Effector memory CD8-positive, alpha-beta T cell (primary cell): ENCODE measurements at places on chromosomes 5 and 9.

DNA sequence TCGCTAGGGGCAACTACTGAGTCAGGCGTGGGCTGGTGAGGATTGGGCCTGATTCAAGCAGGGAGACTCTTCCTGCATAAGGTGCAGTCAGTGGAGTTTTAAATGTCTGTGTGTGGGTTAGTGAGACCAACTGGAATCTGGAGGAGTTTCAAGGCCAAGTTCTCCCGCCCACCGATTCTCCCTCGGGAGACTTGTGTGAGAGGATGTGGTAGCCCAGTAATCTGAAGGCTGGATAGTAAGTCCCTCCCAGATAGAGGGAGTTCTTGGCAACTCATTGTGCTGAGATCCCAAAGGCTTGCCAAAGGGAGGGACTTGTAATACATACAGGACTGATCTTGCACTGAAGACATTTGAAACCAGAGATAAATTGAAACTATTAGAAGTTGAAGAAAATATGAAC, 51.8 kb downstream of the WDR36 start:
- DNase-seq, result no peak

GRCh38 chr5:144832416-144832815, 661.7 kb downstream of the KCTD16 start:
- no peak for DNase-seq

GRCh38 chr9:135394699-135395645, 84.6 kb upstream of the PPP1R26 start:
- no peak for DNase-seq

- DNase-seq, result no peak
Measured at GRCh38 chr9:92527832-92528521, 7.8 kb downstream of the ECM2 start.

GRCh38 chr9:1267581-1267980, 217.4 kb downstream of the DMRT2 start:
- DNase-seq, result no peak

- no peak for DNase-seq
Measured at GRCh38 chr5:133697536-133698258, 85.4 kb upstream of the FSTL4 start.

DNA sequence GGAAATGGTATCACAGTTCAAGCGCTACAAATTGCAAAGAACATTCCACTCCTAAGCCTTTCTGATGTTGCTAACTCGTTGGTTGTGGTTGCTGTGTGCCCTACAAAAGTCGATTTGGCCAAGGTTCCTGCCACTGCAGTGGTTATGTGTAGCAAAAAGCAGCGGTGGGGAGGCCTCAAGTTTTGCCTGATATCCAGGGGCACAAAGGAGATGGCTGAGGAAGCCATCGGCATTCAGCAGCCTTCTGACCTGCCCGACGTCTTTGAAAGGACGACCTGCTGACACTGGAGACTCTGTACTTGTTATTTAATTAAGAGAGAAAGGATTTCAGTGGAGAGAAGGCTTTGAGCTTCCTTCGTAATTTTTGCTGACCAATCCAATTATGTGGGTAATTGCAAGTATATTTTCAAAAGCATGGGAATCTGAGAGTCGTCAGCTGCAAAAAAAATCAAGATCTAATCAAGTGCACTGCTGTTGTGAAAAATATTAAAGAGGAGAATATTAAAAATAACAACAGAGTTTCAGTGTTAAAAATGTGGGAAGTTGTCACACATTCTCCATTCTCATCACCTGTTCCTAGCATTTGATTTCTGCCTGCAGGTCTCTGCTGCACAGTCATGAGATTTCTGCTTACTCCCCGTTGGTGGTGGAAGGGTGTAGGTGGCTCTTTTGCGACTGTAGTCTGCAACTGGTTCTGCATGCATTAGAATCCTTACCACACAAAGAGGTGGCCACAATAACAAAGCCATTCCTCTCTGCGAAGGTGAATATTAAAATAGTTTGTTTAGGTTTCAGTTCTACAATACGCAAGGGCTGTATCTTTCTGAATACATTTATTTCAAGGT, 319.2 kb downstream of the IRX2 start:
- no peak for DNase-seq

GRCh38 chr5:143355710-143356109, 47.8 kb downstream of the NR3C1 start:
- peak; percentile 58 for DNase-seq

- DNase-seq, result no peak
Measured at GRCh38 chr5:138725153-138725817, 27.9 kb upstream of the CTNNA1 start.

DNA sequence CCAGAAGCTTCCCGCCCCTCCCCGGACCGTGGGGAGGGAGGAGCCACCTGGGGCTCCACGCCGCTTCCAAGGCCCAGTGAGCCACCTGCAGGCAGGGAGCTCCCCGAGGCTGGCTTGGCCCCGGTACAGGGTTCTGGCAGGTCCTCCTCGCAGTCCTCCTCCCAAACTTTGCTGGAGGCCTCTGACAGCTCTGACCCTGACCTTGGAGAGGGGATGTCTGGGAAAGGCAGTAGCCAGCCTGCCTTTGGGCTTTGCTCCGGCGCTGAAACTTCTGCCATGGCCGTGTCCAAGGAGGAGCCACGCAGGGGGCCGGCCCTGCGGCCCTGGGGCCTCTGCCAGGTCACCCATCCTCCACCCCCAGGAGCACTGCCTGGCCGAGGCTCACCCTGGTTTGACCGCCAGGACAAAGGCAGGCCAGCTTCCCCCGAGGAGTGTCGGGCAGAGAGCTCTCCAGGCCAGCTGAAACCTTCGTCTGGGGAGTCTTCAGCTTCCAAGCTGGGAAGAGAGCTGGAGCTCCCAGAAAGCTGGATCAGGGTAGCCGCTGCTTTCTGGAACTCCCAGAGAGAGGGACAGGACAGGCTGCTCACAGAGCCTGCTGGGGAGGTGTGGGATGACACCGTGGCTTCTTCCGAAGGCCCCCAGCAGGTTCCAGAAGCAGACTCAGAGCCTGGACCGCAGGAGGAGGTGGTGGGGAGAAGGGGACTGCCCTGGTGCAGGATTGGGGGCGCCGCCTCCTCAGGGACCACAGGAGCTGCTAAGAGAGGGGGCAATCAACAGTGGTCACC, 9.0 kb upstream of the QSOX2 start:
- no peak for DNase-seq

GRCh38 chr5:133247151-133247709, 195.4 kb downstream of the HSPA4 start:
- DNase-seq, result no peak

GRCh38 chr5:120599576-120599975, 135.5 kb downstream of the PRR16 start:
- DNase-seq, result no peak

DNA sequence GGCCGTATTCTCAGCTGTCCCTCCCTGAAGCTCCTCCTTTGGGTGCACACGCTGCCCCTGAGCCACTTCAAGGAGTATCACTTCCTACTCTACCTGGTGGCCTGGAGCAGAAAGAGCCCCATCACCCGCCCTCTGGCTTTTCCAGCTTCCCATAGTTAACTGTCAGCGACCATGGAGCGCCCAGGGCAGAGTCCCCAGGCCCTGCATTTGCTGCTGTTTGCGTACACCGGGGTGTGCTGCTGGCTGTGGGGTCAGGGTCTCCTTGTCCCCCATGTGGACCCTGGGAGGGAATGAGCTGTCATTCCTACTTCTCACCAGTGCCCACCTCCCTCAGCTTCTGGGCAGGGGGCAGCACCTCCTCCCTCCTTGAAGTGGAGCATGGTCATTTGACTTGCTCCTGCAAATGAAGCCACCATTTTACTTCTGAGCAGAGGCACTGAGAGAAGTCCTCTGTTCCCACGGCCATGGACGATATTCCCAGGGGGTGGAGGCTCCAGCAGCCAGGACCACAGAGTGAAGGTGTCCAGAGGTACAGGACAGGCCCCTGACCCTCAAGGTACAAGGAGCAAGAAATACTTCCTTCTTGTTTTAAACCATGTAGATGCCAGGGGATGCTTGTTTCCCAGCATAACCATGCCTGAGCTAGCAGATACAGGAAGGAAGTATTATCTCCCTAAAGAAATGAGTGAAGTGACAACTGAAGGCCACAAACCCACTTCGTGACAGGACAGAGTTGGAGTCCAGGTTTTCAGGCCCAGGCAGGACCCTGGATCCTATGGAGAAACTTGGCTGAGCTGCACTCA, 40.6 kb upstream of the COL5A1 start:
- no peak for DNase-seq

DNA sequence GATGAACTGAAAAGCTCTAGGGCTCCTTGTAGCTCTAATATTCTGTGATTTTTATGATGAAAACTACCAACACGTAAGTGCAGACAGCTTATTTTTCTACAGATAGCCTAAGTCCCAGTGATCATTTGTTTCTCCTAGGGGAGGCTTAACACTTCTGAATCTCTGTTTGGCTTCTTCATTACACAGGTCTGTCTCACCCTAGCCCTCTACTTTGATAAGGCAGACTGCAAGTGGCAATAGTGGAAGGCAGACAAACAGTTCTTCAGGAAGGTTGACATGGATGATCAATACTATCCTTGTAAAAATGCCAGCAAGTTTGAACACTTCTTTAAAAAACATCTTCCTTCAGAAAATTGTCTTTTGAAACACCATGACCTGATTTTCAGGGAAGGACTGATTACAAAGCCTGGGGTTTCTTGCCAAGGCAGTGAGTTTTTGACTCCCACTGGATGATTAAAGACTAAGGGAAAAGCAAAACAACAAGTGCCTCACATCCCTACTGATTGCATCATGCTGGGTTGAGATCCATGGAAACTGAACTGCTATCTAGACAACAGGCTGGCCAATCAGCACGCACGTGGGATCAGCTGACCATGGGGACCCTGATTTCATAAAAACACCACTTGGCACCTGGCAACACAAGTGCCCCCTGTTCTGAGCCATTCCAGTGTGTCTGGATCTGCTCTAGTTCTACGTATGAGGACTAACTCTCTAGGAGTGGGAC, 212.2 kb downstream of the SMARCA2 start:
- no peak for DNase-seq

DNA sequence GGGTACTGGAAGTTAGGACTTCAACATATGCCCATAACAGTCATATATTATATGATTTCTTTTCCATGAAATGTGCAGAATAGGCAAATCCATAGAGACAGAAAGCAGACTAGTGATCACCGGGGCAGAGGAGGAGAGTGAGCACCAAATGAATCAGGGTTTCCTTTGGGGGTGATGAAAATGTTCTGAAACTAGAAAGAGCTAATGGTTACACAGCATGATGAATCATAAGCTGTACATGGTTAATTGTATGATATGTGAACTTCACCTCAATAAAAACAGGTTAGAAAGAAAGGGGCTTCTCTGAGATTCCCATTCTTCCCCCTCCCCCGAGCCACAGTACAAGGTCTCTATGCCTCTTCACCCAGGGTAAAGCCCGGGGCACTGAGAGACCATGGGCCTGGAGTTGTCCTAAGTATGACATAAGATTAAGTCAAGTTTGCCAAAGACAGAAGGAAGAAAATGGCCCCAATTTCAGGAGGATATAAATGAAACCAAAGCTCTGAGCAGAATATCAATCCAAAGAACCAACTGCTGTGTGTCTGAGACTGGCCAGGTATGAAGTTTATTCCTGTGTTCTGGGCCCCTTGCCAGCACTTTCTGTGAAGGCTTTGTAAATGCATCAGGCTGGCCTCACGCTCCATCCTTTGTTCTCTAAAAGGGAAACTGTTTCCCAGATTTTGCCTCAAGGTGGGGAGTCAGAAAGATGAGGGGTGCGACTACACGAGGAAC, 243.8 kb downstream of the CDK5RAP2 start:
- DNase-seq, result no peak

- peak; percentile 37 for DNase-seq
Measured at GRCh38 chr9:114902786-114903524, 27.4 kb downstream of the TNFSF8 start.
